ENCODE measurements at places on chromosomes 5 and 9.

DNA sequence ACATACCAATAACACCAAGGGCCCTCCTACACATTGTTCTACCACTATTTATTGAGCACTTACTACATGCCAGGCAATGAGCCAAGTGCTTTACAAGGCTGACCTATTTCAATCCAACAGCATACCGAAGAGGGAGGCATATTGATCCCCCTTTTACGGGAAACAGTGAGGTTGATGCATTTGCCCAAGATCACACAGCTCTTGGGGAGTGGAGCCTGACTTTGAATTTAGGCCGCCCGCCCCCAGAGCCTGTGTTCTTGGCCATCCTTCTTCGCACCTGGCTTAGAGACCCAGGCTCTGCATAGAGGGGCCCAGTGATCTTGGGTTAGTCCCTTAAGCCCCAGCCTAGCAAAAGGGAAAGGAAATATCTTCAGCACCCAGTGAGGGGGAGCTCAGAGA, 158.1 kb upstream of the IER5L start:
- no peak for DNase-seq

DNA sequence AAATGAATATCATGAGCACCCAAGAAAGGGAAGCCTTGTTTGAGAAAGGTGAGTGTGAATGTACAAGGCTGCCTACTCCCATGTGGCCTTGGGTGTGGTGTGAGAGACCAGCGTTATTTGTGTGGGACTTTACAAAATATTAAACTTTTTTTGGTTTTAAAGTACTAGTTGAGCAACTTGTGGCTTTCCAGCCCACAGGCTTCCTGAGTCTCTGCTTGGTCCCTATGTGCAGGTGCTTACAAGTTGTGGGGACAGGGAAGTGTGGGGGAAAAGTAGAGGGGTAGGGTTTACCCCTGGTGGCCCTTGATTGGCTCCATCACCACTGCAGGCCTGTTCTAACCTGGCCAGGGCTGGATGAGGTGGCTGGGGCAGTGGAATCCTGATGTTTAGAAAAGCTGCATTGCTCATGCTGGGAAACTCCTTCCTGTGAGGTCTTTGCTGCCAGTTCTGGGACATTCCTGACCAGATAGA, 19.7 kb downstream of the PTTG1 start:
- DNase-seq = no peak

GRCh38 chr9:118419676-118420075, 715.5 kb downstream of the TLR4 start:
- no peak for DNase-seq

GRCh38 chr9:19481971-19482404, 73.2 kb downstream of the ACER2 start:
- DNase-seq = no peak

- DNase-seq = no peak
Observed at GRCh38 chr5:1552521-1553255, 28.9 kb upstream of the LPCAT1 start.

DNA sequence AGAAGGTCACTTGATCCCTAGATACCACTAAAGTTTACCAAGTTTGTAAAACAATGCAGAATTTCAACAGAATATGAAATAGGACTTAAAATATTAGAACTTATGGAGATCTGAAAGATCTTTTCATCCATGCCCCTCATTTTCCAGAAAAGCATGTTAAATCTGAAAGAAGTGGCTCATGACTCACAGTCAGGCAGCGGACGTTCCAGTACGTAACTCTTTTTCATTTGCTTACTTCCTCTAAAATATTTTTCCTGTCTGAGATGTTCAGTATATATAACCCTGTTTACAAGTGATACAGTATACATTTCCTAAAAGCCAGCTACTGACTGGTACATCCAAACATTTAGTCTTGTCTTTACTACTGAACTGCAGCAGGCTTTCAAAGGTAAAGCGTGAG, 22.3 kb downstream of the FBXW2 start:
- no peak for DNase-seq

DNA sequence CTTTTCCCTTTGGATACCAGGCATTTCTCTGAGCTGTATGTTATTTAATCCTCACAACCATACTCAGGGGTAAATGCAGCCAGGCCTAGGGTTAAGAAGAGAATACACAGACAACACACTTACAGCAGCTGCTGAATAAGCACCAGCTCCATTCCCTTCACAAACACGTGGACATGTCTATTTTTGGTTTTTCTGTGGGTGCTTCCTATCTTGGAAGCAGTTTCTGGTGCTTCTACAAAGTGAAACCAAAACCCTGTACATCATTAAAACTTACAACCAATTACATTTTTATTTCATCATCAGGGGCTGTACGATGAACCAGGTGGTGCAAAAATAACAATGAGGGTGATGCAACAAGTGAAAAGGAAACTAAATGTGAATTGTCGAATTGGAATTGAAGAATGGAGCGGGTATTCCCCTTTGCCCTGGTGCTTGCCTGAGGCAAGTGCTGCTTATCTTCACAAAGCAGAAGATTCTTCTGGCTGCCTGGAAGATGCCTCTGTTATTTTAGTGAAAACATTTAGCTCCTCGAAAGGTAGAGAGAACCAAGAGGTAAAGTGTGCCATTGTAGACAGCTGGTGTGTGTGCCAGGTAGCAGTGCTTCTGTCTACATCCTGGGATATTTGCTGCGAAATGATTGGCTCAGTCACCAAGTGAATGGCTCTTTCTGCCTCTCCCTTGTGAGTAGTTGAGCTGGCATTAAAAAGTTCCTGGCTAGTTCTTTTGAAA, 18.6 kb upstream of the IFNB1 start:
- DNase-seq = no peak

DNA sequence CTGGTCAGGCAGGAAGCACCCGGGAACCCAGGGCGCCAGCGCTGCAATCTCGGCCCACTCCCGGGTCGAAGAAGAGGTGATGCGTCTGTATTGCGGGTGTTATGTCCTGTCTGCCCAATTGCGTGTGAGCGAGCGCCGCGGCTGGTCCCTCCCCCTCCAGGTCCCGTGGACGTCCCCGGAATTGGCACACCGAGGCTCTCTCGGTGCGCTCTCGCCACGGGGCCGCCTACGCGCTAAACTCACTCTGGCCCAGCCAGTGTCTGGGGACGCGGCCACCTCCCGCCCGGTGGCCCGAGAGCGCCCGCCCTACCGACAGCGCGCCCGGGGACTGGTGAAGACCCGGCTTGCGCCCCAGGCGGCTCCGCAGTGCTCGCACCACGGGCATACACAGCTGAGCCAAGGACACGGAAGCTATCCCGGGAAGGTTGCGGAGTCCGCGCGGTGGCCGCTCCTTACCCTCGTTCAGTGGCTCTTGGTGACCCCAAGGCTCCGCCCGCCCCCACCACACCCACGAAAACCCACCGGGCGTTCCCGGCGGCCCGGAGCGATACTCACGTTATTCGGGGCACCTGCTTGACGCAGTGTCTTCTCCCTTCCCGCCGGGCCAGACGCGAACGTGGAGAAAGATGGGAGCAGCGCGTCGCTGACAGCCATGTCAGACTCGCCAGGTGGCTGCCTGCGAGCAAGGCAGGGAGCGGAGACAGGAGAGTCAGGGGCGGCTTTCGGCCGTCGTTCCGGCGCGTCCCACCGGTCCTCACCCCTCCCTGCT, 1.0 kb downstream of the KLF4 start:
- no peak for DNase-seq

Measured in NCI-H1694 (cell line).